ENCODE measurements at places on chromosomes 2 and 18. TPM values are rescaled to one million over a fixed set of nuclear protein-coding genes. Genes with fewer than 3 reads are reported as not detected.

FAM98A gene
- 38.9 TPM for total RNA-seq

RBM44 gene
- total RNA-seq: 1.3 TPM

DNA sequence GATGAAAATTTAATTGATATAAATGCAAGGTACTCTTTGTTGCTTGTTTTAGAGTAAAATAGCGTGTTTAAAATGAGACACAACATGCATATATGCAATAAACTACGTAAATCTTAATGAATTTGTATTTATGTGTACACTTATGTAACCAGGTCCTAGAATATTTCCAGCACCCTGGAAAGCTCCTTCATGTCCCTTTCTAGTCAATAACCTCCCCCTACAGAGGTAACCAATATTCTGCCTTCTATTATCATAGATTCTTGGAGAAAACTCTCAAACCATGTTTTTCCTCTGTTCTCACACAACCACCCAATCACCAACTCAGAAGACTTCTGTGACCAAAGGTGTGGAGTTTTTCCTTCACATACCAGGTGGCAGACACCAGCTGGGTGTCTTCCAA is 79.6 kb upstream of the THUMPD2 start:
- H3K27me3 ChIP-seq: no peaks in the 10 kb centered on the region
- peaks cover 11% of the 10 kb centered on the region for H3K36me3 ChIP-seq
- peaks cover 2% of the 10 kb centered on the region for H3K4me1 ChIP-seq
- DNase-seq: no peak

DNA sequence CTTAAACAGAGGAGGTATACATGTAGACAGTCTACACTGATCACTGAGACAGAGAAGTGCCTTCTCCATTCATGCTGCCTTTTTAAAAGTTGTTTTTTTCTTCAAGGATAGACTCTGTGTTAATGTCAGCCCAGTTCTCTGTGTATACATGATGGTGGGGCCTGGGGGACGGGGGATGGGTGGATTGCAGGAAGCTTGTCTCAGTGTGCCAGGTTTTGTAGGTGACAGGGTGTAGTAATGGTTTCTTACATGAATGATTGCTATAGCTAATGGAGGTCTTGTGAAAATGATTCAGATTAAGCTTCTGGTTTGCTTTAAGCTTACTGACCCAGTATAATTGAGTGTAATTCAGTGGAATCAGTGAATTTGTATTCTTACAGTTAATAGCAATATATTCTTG is 423.6 kb downstream of the PTPRM start:
- no peaks in the 10 kb centered on the region for H3K27me3 ChIP-seq
- no peaks in the 10 kb centered on the region for H3K4me1 ChIP-seq
- H3K4me3 ChIP-seq: no peak overlapping the region
- H3K27ac ChIP-seq: no peak overlapping the region
- DNase-seq: no peak

- H3K27me3 ChIP-seq: no peaks in the 10 kb centered on the region
- DNase-seq: no peak
- peaks cover 39% of the 10 kb centered on the region for H3K4me1 ChIP-seq
- H3K36me3 ChIP-seq: no peaks in the 10 kb centered on the region
- peak overlapping the region; percentile 52 for H3K27ac ChIP-seq
- no peak overlapping the region for H3K4me3 ChIP-seq
Observed at GRCh38 chr2:16640001-16640700, 25.5 kb downstream of the CYRIA start.

DNA sequence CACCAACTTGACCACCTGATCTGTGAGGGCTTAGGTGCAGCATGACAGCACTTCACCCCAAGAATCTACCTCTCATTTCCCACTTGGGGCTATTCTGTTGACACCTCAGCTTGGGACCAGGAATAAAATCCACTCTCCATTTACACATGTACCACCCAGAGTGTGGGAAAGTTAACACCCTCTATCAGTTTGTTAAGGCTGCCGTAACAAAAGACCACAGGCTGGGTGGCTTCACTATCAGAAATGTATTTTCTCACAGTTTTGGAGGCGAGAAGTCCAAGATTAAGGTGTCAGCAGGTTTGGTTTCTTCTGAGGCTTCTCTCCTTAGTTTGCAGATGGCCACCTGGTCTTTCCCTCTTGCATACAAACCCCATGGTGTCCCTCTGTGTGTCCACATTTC is 277.7 kb upstream of the ERBB4 start:
- no peak overlapping the region for H3K27ac ChIP-seq
- H3K4me3 ChIP-seq: no peak overlapping the region
- no peaks in the 10 kb centered on the region for H3K27me3 ChIP-seq
- H3K36me3 ChIP-seq: no peaks in the 10 kb centered on the region
- DNase-seq: no peak
- H3K4me1 ChIP-seq: no peaks in the 10 kb centered on the region

DNA sequence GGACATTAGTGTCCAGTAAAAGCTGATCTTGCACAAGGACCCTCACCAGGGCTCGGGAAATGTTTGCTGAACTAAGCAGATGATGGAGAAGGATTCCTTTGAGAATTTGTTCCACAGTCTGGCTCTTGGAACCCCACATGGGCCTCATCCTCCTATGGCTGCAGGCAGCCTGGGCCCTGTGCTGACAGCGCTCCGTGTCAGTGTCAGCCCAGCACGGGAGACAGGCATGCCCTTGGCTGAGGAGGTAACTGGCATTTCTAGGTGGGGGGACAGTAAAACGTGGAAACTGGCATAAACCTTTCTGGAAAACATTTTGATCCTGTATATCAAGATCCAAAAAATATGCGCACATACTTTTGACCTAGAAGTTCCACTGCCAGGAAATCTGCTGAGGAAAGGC is 10.5 kb downstream of the PTMA start:
- H3K27me3 ChIP-seq: no peaks in the 10 kb centered on the region
- H3K36me3 ChIP-seq: no peaks in the 10 kb centered on the region
- peaks cover 9% of the 10 kb centered on the region for H3K4me1 ChIP-seq
- H3K4me3 ChIP-seq: no peak overlapping the region
- no peak for DNase-seq
- H3K27ac ChIP-seq: no peak overlapping the region

GRCh38 chr2:106523976-106524665 is 37.0 kb downstream of the CD8B2 start:
- DNase-seq: no peak
- no peaks in the 10 kb centered on the region for H3K4me1 ChIP-seq
- no peaks in the 10 kb centered on the region for H3K36me3 ChIP-seq
- no peak overlapping the region for H3K27ac ChIP-seq
